Hematopoietic multipotent progenitor cell treated with erythropoietin and hydrocortisone succinate and interleukin-3 and kit ligand, for 15 days (in vitro differentiated cells): ENCODE measurements at places on chromosomes 6 and 20.
A peak's percentile ranks its signal among the peaks of the same experiment; 100 is the strongest.

DNA sequence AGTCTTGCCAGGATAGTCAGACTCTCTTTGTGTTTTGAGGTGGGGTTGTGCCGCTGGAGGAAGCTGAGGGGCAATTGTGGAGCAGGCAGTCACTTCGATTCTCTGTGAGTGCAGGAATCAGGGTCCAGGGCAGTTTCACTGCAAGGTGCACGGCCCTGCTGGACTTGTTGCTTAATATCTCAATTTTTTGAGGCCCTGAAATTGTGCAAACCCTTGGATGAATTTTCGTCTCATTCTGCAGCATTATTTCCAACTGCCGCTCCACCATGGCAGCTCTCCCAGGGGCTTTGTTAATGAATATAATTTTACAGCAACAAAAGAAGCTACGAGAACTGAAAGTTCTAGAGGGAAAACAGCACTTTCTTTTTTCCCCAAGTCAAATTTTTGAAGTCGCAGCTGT, 531.9 kb downstream of the QKI start:
- DNase-seq: no peak

DNA sequence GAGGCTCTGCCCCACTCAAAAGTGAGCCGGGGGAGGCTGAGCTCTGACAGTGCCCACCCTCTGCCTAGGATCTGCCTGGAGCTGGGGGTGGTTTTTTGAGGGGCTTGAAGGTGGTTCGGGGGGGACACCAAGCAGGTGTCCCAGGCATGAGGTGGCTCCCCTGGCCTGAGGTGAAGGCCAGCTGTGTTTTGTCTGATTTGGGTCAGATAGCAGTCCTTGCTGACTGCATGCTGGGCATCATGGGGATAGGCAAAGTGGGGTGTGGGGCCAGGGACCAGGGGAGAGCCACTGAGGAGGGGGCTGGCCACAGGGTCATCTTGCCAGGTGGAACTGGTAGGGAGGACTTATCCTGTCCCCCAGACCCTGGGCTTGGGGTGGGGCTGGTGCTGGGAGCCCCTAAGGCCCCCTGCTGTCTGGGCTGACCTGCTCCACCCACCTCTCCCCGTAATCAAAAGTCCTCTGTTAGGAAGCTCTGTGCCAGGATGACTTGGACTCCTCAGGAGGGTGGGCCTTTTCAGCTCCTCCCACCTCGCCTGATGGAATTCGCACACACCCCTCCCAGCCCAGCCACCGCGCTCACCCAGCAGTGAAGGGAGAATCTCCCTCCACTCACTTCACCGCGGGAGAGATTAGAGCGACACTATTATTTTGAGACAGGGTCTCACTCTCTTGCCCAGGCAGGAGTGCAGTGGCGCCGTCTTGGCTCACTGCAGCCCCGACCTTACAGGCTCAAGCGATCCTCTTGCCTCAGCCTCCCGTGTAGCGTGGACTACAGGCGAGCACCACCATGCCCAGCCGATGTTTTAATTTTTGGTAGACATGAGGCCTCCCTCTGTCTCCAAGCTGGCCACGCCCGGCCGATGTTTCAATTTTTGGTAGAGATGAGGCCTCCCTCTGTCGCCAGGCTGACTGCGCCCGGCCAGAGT, 1.5 kb upstream of the COL9A3 start:
- no peak for DNase-seq

DNA sequence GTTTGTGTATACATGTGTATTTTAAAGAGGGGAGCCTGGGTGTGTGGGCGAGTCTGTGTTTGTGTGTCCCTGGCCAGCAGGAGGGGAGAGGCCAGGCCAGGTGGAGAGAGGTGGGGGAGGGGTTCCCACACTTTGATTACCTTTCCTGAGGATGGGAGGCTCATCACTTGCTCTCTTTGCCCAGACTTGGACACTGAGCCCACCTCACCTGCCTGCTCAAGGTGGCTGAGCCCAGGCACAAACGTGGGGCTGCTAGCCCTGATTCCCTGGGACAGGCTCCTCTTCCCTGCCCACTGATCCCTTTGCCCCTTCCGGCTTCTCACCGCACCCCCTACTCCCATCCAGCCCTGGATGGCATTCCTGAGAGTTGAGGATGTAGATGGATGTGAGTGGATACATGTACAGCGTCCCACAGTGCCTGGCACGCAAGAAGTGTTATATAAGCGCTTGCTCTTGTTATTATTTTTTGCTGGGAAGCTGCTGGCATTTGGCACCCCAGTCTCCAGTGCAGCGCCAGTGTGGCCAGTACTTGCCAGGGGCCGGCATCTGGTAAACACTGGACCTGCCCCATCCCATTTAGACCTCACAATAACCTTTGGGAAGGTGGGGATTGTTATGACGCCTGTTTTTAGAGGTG, 2.7 kb downstream of the CEBPB start:
- peak; percentile 36 for DNase-seq

DNA sequence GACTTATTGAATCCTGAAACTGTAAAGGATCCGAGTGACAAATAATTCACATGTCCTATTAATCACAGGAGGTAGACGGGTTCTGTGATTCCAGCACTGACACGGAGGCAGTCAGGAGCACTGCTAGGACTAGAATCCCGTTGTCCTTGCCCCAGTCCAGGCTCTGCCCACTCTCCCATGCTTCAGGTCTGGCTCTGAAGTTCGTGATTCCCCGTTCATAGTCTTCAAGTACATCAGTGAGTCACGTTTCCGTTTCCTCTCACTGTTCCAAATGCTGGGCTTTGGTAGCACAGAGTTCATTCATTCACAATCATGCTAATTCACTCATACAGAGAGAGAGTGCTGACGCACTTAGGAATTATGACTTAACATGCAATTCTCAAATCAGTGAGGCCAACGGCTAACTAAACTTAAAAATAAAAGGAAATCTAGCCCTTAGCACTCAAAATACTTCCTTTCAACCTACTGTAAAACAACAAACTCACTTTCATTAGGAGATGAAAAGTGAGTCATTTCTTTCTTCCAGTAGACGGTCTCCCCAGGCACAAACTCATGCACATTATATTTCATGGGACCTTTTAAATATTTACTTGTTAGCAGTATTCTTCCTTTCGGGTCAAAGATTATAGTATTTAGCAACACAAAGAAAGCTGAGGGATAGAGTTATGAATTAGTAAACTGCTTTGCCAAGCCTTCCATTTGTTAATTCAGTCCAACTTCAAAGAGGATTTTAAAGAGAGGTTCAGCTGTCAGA, 94.0 kb upstream of the NHSL1 start:
- no peak for DNase-seq

DNA sequence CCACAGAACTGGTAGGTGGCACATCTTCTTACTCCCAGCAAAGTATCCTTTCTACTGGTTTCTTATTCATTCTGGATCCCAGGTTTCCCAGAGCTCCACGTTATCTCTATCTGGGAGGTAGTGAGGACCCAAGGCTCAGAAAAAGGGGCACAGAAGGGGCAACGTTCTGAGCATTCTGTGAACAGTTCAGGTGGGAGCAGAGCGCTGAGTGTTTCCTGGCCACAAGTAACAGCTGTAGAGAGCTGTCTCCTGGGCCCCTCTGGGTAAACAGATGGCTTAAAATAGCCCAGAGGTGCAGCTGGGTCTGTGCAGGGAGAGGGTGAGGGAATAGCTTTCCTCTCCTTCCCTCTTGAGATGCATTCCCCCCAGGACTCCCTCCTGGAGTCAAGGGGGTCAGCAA, 2.1 kb downstream of the APOBEC2 start:
- DNase-seq: no peak

- no peak for DNase-seq
Measured at GRCh38 chr6:56241124-56241802, 6.1 kb downstream of the COL21A1 start.

DNA sequence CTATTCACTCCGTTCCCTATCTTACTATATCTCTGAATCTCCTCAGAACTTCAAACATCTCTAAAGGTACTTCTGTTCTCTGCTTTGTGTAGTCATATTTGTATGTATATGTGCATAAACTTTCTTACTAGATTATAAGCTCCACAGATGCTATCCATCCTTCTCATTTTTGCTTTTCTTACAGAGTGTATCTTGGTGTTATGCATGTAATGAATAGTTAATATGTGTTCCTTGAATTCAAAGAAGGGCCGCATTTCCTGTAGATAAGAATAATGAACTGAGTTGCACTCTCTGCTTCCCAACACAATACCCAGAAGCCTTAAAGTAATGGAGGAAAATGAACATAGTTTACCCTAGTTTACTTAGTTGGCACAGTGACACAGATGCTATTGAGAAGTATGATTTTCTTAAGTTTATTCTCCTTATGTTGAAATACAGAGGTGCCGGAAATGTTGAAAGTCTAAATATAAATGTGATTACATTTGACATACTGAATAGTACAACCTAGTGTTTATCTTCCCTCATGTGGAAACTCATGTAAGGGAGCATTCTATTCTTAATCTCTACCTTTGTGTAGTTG, 6.0 kb downstream of the NUS1 start:
- no peak for DNase-seq

- no peak for DNase-seq
Measured at GRCh38 chr6:101663100-101663499, 269.6 kb downstream of the GRIK2 start.

- no peak for DNase-seq
Measured at GRCh38 chr20:50876816-50877215, 54.4 kb downstream of the ADNP start.

GRCh38 chr6:71290611-71291010, 2.0 kb downstream of the OGFRL1 start:
- no peak for DNase-seq

- DNase-seq: no peak
Measured at GRCh38 chr6:34100788-34101187, 45.1 kb downstream of the GRM4 start.

- peak; percentile 31 for DNase-seq
Measured at GRCh38 chr6:112780498-112781096, 433.5 kb downstream of the RFPL4B start.

DNA sequence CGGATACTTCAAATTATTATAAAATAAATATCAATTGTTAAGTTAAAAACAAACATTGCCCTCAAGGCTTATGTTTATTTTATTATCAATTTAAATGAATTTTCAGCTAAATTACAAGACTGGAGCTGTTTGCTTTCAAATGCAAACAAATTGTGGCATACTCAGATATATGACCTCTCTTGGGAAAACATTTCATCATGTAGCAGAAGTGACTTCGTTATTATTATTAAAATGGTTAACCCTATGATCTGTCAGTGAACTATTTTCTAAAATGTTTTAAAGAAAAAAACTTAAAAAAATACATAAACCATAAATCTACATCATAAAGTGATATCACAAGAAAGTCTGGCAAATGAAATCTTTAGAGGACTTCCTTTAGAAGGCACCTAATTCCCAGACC, 72.5 kb downstream of the MAN1A1 start:
- no peak for DNase-seq

GRCh38 chr20:44942264-44942973, 17.8 kb downstream of the TOMM34 start:
- no peak for DNase-seq

- no peak for DNase-seq
Measured at GRCh38 chr20:58016779-58017178, 211.7 kb downstream of the ANKRD60 start.

GRCh38 chr6:115740907-115741306, 319.8 kb downstream of the FRK start:
- DNase-seq: no peak

DNA sequence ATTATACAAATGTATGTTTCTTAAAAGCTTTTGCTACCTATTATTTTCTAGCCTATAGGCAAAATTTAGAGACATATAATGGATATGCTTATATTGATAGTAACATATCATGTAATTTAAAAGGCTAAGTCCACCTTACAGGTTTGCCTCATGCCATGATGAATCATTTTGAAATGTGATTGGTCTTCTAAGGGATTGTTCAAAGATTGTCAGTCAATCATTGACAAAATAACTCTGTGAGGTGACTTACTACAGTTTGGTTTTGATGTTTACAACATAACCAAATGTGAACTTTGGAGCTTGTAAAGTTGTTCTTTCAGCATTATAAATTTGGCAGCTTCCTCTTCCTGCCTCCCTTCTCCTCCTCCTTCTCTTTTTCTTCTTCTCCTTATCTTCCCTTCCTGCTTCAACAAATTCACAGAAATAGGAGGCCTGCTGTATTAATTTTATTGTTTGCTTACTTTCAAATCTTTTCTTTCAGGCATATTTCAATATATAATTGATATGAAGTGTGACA, 39.7 kb upstream of the ZFP64 start:
- DNase-seq: no peak

- peak; percentile 60 for DNase-seq
Measured at GRCh38 chr6:14735956-14736486, 509.8 kb upstream of the JARID2 start.

DNA sequence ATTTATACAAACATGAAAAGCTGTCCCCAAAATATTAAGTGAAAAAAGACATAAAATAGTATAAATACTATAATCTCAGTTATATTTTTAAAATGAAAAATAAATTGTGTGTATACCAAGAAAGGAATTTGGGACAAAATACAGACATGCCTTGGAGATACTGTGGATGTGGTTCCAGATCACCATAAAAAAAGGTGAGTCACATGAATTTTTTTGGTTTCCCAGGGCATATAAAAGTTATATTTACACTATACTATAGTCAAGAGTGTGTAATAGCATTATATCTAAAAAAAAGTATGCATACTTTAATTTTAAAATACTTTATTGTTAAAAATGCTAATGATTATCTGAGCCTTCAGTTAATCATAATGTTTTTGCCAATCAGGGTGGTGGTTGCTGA, 17.4 kb upstream of the SDHAF4 start:
- no peak for DNase-seq

DNA sequence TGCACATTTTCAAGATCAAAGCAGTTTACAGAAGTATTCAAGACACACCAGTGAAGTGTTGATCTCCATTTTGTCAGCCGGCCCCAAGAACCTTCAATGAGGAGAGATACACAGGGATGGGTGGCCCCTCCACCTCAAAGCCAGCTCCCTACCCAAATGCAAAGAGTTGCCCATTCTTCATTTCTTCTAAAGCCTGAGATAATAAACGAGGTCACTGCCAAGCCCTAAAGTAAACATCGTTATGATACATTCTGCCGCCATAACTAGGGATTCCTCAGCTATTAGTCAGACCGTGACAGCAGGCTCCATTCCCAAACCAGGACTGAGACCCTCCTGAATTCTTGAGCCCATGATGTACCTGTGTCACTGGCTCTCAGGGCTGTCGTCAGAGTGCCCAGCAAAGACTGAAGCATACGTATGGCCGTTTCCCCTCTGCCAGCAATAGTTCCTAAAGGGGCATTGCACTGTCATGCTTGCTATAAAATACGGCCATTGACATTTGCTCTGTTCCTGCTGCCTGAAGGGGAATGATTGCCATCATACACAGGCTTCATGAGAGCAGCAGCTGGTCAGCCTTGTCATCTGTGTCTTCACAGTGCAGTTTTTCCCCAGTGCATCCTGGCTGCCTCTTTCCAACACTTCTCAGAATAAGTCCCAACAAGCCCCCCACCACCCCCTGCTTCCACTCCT, 41.7 kb downstream of the ISM1 start:
- DNase-seq: no peak

DNA sequence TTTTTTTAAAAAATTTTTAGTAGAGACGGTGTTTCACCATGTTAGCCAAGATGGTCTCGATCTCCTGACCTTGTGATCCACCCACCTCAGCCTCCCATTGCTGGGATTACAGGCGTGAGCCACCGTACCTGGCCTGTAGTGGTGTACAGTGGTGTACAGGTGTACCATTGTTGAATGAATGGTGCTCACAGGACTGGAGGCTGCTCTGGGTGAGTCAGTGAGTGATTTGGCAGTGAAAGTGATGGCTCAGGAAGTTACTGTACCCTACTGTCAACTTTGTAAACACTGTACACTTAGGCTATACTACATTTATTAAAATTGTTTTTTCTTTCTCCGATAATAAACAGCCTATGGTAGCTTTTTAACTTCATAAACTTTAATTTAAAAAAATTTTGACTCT, 122.8 kb upstream of the EEF1E1 start:
- no peak for DNase-seq
